ENCODE measurements at places on chromosomes 5 and 9.

GRCh38 chr5:159101685-159102084 is 2.0 kb upstream of the EBF1 start:
- DNase-seq, result no peak

DNA sequence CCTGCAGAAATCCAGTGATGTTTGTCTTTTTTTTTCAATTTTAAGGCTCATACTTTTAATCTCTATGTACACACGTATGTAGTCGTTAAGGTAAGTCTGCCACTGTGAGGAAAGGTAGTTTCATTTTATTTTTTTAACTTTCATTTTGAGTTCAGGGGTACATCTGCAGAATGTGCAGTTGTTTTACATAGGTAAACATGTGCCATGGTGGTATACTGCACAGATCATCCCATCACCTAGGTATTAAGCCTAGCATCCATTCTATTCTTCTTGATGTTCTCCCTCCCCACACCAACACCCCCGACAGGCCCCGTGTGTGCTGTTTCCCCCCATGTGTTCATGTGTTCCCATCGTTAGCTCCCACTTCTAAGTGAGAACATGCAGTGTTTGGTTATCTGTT is 19.7 kb downstream of the MUSK start:
- DNase-seq, result no peak

- DNase-seq, result no peak
These were observed 218.8 kb downstream of the PRR16 start for GRCh38 chr5:120682851-120683250.

DNA sequence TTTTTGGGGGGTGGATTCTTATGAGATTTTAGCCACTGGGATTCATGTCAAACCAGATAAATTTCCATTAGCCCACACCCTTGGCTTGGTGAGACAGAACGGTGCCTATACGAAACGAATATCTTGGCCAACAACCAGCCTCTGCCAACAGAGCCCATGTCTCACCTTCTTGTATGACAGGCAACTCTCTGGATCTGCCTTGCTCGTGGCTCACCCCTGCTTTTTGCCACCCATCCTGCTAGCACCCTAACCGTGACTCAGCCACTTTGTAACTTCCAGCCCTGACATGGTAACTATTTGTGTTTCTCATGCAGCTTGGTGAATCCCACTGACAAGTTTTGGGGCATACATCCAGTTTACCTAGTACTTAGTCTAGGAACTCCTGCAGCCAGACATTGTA is 457.0 kb downstream of the SPATA31D1 start:
- DNase-seq, result no peak

DNA sequence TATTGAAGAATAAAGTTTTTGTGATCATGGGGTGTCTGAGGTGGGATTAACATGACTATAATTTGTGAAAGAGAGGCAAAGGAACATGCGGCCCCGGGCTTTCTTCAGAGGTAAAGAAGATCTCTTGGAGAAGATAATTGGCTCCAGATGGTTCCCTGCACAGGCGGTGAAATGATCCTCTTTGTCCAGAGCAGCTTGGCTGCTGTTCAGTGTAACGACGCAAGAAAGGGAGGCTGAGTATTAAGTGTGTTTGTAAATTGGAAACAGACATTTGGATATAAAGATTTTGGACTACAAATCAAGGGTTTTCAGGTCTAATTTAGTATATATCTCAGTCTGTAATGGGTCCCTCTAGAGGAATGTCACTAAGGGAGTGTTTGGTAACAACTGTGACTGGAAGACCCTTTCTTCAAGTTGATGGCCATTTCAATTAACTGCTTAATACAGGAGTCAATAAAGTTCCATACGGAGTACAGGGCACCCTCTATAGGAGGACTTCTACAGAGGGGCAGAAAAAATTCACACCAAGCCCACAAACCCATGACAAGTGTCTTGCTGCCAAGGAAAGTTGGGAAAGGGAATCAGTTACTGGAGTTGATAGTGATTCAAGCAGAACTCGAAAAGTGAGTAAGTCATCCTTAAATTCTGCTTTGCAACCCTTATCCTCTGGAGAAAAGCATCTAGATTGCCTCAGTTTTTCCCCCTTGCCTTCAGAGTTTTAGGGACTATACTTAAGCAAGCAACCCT is 4.1 kb downstream of the EQTN start:
- DNase-seq, result no peak

GRCh38 chr9:35306283-35306682 is 144.5 kb downstream of the UNC13B start:
- DNase-seq, result no peak

GRCh38 chr5:135008556-135008955 is 25.5 kb downstream of the PITX1 start:
- no peak for DNase-seq

DNA sequence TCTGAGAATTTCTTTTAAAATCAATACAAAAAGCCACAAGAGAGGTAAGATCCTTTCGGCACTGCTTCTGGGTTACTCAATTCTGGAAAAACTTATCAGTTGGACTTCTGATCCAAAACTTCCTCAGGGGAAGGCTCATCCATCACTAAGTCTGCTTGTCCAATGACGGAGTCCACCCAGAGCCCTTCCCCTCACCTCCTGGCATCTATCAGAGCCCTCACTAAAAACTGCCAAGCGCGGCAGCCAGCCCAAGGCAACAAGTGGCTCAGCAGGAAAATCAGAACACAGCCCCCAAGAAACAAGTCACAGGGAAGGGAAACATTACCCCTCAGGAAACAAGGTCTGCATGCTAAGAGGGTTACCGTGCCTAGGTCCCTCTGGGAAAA is 869 bp upstream of the ESM1 start:
- no peak for DNase-seq
